Activated naive CD8-positive, alpha-beta T cell treated with anti-CD3 and anti-CD28 coated beads, Interleukin-2, amount 50 U/mL, for 24 hours (primary cell): ENCODE measurements at places on chromosomes 7 and 10.

DNA sequence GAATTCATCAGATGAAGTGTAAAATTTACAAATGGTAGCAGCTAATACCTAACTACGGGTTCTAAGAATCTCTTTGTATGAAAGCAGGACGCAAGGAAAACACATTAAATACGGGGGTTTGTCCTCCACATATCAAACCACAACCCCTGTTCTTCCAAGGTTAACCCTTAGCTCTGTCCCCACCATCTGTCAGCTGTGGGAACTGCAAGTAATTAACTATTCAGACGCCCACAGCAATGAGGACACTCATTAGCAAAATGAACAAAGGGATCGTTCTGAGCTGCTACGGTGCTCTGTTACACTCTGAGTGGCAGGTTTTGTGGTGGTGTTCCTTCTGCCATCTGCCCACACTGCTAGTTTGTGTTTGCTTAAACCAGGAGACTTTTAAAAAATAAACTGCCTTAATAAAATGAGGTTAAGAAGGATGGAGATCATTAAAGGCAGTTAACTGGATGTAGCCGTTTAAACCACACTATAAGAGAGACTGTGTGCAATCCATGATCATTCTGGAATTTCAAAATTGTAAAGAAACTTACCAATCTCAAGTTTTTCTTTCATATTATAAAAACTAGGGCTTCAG lies 51.4 kb downstream of the C10orf67 start:
- H3K36me3 ChIP-seq: no peaks in the 10 kb centered on the region
- peaks cover 20% of the 10 kb centered on the region for H3K27me3 ChIP-seq
- H3K4me1 ChIP-seq: no peaks in the 10 kb centered on the region

GRCh38 chr7:120825576-120825975 lies 32.4 kb downstream of the TSPAN12 start:
- no peak overlapping the region for H3K4me3 ChIP-seq
- no peak for DNase-seq
- H3K27ac ChIP-seq: no peak overlapping the region

- H3K36me3 ChIP-seq: no peaks in the 10 kb centered on the region
- no peak overlapping the region for H3K27ac ChIP-seq
- no peak overlapping the region for H3K4me3 ChIP-seq
- DNase-seq: no peak
- H3K27me3 ChIP-seq: no peaks in the 10 kb centered on the region
- no peaks in the 10 kb centered on the region for H3K4me1 ChIP-seq
These were observed 185.4 kb upstream of the FOXP2 start for GRCh38 chr7:114229246-114229645.

DNA sequence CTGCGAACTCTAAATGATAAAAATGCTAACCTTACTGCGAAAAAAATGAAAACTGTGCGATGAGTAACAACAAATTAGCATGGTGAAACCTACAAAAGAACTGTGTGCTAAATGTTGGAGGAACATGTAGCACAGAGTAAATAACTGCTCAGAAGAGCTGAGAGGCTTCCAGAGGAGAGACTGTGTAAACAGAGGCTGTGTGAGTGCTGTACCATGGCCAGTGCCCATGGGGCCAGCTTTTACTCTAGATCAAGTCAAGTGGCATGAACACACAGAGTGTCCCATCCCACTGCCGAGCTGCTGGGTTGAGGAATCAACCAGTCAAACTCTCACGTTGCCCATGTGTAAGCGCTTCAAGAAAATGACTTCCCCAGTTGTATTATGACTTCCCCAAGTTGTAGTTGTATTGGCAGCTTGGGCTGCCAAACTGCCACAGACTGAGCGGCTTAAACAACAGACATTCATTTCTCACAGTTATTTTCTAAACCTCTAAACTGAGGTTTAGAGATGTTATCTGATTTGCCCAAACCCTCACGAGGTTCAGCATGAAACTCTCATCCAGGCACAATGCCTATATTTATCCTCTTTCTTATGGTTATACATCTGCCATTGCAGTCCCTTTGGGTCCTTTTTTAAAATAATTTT lies 270.7 kb downstream of the ABCA13 start:
- H3K27me3 ChIP-seq: peaks cover 1% of the 10 kb centered on the region
- H3K4me3 ChIP-seq: no peak overlapping the region
- H3K27ac ChIP-seq: no peak overlapping the region
- H3K36me3 ChIP-seq: no peaks in the 10 kb centered on the region

DNA sequence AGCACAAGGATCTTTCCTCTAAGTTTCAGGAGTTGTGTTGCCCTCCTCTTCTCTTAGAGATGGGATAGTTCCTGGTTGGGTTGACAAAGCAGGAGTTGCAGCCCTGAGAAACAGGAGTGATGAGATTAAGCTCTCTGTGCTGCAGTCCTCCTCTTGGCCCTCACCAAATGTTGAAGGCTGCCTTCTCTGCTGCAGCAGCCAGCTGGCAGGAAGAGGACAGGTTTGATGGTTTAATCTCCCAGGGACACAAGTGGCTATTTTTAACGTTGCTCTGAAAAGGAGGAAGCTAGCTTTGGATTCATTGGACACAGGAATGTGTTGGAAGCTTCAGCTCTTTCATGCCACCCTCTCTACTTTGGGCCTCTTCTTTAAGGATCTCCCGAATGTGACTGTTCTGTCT lies 9.4 kb downstream of the STRIP2 start:
- peaks cover 22% of the 10 kb centered on the region for H3K4me1 ChIP-seq
- peaks cover 77% of the 10 kb centered on the region for H3K36me3 ChIP-seq
- DNase-seq: no peak
- no peak overlapping the region for H3K27ac ChIP-seq
- no peaks in the 10 kb centered on the region for H3K27me3 ChIP-seq
- H3K4me3 ChIP-seq: no peak overlapping the region

DNA sequence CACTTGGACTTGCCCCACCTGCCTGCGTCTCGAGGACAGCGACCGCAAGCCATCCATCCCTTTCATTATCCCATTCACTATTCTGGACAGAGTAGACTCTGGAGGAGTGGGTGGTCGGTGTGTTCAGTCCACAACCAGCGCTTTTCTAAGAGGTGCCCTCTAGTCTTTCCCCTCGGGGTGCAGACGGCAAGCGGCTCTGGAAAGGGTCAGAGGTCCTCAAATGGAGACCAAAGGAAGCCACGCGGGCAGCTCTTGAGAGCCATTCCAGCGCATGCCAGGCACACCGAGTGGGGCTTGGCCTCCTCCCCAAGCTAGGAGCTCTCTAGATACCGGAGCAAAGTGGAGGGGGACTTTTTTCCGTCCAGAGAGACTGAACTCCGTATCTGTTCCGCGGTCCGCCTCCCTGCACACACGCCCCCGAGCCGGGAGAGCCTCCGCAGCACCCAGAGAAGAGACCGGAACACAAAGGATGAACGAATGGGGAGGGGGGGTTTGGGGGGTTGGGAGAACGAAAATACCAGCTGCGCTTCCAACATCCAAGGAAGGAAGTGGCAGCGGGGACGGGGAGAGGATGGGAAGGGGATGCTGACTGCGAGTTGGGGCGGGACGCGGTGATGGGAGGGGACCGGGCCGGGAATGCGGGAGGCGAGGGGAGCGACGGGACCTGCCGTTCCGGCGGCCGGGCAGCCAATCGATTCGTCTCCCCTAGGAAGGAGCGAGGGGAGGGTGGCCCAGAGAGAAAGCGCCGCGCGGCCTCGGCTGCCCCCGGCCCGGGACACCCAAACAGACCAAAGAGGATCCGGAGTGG lies 515 bp downstream of the GSDME start:
- H3K27ac ChIP-seq: peak overlapping the region; percentile 86
- H3K4me1 ChIP-seq: peaks cover 28% of the 10 kb centered on the region
- peak overlapping the region; percentile 81 for H3K4me3 ChIP-seq
- peaks cover 66% of the 10 kb centered on the region for H3K27me3 ChIP-seq
- peaks cover 4% of the 10 kb centered on the region for H3K36me3 ChIP-seq

DNA sequence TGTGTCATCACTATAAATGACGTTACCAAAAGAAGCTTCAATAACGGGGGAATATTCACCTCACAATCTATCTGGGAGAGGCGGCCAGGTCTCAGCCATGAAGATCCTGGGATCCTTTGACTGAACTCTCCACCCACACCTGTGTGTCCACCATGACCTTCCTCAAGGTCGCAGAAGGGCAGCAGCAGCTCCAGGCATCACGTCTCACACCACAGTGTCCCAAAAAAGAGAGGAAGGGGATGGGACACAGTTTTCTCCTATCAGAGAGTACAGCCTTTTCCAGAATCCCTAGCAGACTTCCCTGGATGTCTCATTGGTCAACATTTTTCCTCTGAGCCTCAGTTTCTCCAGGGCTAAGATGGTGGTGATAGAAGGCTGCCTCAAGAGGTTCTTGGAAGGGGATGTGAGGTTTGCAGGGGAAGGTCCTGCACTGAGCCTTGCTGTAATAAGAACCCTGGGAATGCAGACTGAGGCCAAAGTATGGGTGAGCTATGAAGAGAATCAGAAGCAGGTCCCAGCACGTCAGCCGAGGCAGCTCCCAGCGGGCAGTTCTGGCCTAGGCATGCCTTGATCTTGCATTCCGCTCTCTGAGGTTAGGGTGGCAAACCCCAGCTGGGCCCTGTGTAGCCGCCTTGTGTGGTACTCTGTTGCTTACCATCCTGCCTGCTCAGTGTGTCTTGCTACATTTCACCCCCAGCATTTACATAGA lies 63.8 kb downstream of the COL26A1 start:
- H3K27ac ChIP-seq: no peak overlapping the region
- H3K4me3 ChIP-seq: no peak overlapping the region
- H3K27me3 ChIP-seq: peaks cover 3% of the 10 kb centered on the region

- H3K4me1 ChIP-seq: peaks cover 12% of the 10 kb centered on the region
- H3K27me3 ChIP-seq: no peaks in the 10 kb centered on the region
- no peak for DNase-seq
- H3K36me3 ChIP-seq: no peaks in the 10 kb centered on the region
These were observed 227.0 kb downstream of the MAD1L1 start for GRCh38 chr7:2005786-2006185.

DNA sequence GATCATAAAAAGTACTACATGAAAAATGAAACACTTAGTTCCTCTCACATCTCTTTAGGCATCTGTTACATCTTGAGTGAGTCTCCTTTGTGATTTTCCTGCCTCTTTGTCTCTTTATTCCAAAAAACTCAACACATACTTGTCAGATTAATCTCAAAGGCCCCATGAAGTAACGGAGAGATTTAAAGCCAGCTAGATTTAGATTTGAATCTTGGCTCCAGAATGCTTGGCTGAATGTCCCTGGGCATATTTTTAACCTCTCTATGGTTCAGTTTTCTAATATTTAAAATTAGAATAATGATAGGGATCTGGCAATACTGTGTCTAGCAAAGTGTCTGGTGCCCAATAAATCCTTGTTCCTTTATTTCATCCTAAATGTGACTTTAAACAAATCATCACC lies 140.0 kb downstream of the DGKB start:
- H3K27me3 ChIP-seq: no peaks in the 10 kb centered on the region
- no peaks in the 10 kb centered on the region for H3K36me3 ChIP-seq
- no peaks in the 10 kb centered on the region for H3K4me1 ChIP-seq
- no peak overlapping the region for H3K4me3 ChIP-seq
- no peak overlapping the region for H3K27ac ChIP-seq

GRCh38 chr10:116796910-116797513 lies 52.3 kb upstream of the ENO4 start:
- H3K27me3 ChIP-seq: peaks cover 12% of the 10 kb centered on the region
- no peak overlapping the region for H3K27ac ChIP-seq
- H3K4me1 ChIP-seq: peaks cover 3% of the 10 kb centered on the region
- no peak overlapping the region for H3K4me3 ChIP-seq
- peak; percentile 79 for DNase-seq

- H3K27me3 ChIP-seq: no peaks in the 10 kb centered on the region
- peak overlapping the region; percentile 92 for H3K27ac ChIP-seq
- DNase-seq: peak; percentile 60
- peak overlapping the region; percentile 77 for H3K4me3 ChIP-seq
These were observed 74.4 kb upstream of the RSU1 start for GRCh38 chr10:16891375-16892313.

- no peaks in the 10 kb centered on the region for H3K36me3 ChIP-seq
- no peak overlapping the region for H3K27ac ChIP-seq
- no peak for DNase-seq
These were observed 181.3 kb downstream of the BAMBI start for GRCh38 chr10:28858646-28859045.

GRCh38 chr7:38550836-38551235 lies 80.3 kb downstream of the AMPH start:
- no peaks in the 10 kb centered on the region for H3K4me1 ChIP-seq
- DNase-seq: no peak
- H3K4me3 ChIP-seq: no peak overlapping the region
- H3K36me3 ChIP-seq: no peaks in the 10 kb centered on the region

DNA sequence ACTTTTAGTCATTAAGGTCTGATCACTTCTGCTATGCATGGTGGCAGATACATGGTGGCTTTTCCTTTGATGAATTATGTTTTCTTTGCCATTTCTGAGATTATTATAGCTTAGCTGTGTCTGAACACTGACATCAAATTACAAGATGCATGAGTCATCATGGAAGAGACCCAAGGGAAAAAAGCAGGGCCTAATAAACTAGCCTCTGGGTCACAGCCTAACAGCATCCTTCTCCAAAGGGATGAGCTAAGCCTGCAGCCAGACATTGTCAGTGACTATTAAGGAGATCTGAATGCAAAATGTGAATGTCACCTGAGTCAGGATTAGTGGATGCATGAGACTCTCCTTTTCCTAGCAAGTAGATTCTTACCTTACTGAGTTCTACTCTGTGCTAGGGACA lies 19.1 kb upstream of the OGDHL start:
- no peaks in the 10 kb centered on the region for H3K36me3 ChIP-seq
- no peak overlapping the region for H3K27ac ChIP-seq
- no peak overlapping the region for H3K4me3 ChIP-seq

DNA sequence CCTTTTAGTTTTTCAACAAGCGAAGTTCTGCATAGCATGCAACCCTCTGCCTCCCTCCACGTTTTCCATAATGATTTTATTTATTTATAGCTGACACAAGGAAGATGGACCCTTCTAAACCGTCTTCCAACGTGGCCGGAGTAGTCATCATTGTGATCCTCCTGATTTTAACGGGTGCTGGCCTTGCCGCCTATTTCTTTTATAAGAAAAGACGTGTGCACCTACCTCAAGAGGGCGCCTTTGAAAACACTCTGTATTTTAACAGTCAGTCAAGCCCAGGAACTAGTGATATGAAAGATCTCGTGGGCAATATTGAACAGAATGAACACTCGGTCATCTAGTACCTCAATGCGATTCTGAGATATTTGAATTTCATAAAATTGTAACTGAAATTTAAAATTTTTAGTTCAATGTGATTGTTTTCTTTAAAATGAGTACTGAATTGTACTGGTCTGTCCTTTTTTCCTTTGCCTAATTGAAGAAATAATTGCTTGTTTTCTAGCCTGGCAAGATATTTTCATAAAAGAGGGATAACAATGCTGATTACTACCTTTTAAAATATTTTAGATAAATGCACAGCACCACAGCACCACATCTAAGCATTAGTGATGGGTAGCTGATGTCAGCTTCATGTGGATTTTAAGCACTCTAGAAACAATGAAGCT lies 41.5 kb upstream of the SLC39A12 start:
- no peaks in the 10 kb centered on the region for H3K36me3 ChIP-seq
- no peaks in the 10 kb centered on the region for H3K4me1 ChIP-seq
- peak; percentile 3 for DNase-seq
- H3K27me3 ChIP-seq: no peaks in the 10 kb centered on the region
- no peak overlapping the region for H3K27ac ChIP-seq
- H3K4me3 ChIP-seq: no peak overlapping the region

- no peak overlapping the region for H3K27ac ChIP-seq
- no peak overlapping the region for H3K4me3 ChIP-seq
- H3K36me3 ChIP-seq: no peaks in the 10 kb centered on the region
- no peaks in the 10 kb centered on the region for H3K27me3 ChIP-seq
- H3K4me1 ChIP-seq: no peaks in the 10 kb centered on the region
- DNase-seq: no peak
These were observed 53.3 kb upstream of the SP8 start for GRCh38 chr7:20839987-20840386.

- H3K27me3 ChIP-seq: no peaks in the 10 kb centered on the region
- H3K4me3 ChIP-seq: peak overlapping the region; percentile 92
- no peak for DNase-seq
- peaks cover 2% of the 10 kb centered on the region for H3K36me3 ChIP-seq
These were observed 1.7 kb upstream of the LDB1 start for GRCh38 chr10:102121739-102122372.
